PC-3 (cell line): ENCODE measurements at places on chromosomes 11 and 22. TPM values are rescaled to one million over a fixed set of nuclear protein-coding genes. Genes with fewer than 3 reads are reported as not detected.

DNA sequence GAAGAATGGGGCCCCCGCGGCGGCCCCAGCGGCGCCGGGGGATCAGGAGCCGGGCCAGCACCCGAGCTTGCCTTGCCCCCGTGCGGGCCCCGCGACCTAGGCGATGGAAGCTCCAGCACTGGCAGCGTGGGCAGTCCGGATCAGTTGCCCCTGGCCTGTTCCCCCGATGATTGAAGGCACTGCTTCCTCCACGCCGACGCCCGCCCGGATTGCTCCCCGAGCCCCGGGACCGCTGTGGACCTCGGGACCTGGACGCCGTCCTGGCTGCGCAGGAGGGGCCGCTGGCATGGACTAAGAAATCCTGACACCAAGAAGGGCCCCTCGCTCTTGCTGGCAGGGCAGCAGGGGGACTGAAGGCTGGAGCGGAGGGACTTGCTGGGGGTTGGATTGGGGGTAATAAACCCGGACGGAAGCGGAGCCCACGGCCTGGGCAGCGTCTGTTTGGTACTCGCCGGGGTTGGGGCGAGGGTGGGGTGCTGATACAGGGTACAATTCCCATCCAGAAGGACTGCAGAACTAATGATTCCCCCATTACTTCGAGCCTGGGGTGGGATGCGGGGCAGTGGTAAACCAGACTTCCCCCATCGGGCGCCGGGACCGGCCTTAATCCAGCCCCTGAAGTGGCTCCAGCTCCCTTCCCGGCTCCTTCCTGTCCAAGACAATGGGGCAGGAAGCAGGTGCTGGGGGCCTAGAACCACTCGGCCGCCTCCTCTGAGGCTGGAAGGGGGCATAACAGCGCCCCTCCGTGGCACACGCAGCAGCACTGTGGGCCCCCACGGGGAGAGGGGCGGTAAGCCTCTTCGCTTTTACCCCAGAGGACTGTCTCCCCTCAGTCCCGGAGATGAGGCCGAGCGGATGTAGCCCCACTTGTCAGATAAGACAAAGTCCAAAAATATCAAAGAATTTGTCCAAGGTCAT is 1.0 kb downstream of the CCDC85B start:
- DNase-seq, result peak; percentile 95
- peak overlapping the region; percentile 58 for H3K27ac ChIP-seq
- H3K36me3 ChIP-seq, result peaks cover 34% of the 10 kb centered on the region
- H3K4me3 ChIP-seq, result peak overlapping the region; percentile 72
- H3K4me1 ChIP-seq, result peaks cover 52% of the 10 kb centered on the region

DNA sequence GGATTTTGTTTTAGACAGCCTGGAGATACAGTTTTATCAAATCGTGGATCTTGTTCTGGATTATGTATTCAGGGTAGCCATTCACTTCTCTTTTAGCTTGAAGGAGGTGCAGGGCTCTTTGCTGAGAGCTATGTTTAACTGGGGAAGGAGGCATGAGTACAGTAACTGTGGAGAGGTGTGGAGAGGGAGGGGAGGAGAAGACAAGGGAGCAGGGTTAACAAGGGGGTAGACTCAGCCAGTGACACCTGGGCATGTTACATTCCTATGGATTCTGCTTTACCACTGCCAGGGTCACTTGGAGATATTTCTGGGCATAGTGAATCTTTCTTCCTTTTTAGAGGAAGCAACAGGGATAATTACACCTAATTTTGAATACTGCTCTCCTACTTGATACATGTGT is 536.0 kb downstream of the TMEM135 start:
- no peaks in the 10 kb centered on the region for H3K27me3 ChIP-seq
- no peak for DNase-seq
- no peaks in the 10 kb centered on the region for H3K36me3 ChIP-seq

GRCh38 chr22:26406118-26406517 is 22.9 kb upstream of the ASPHD2 start:
- peak; percentile 19 for DNase-seq
- H3K27me3 ChIP-seq, result peaks cover 18% of the 10 kb centered on the region
- no peaks in the 10 kb centered on the region for H3K36me3 ChIP-seq
- H3K27ac ChIP-seq, result no peak overlapping the region
- H3K4me1 ChIP-seq, result no peaks in the 10 kb centered on the region
- H3K4me3 ChIP-seq, result no peak overlapping the region

GRCh38 chr11:36405585-36406367 is 104.3 kb downstream of the TRAF6 start:
- no peaks in the 10 kb centered on the region for H3K27me3 ChIP-seq
- no peak for DNase-seq
- no peak overlapping the region for H3K4me3 ChIP-seq
- no peak overlapping the region for H3K27ac ChIP-seq
- no peaks in the 10 kb centered on the region for H3K4me1 ChIP-seq

Gene KCNQ1
- total RNA-seq, result 0.40 and 3.0 TPM in 2 replicates

Gene CFAP300
- total RNA-seq, result 3.2 and 3.9 TPM in 2 replicates

DNA sequence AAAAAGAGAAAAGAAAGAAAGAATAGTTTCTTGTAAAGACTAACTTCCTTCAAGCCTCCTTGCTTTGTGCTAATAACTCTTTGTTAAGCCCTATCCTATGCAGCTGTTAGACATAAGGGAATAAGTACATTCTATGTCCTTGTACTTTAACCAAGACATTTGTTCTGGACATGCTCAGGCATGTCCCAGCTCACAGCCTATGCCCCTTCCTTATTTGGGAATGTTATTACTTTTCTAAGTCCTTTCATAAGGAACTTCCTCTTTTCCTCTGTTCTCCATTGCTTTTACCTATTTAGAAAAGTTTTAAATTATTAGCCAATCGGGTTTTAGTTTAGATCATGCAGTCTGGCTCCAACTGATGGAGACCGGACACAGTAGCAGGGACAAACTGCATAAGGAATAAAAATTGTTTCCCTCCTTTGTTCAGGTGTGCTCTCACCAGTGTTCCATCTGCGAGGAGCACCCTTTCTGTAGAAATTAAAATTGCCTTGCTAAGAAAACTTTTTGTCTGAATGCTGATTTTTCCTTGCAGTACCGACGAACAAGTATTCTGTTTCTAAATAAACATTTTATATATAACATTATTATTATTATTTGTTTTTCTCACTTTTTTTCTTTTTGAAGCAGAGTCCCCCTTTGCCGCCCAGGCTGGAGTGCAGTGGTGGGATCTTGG is 21.6 kb upstream of the SPINDOC start:
- no peaks in the 10 kb centered on the region for H3K27me3 ChIP-seq
- no peaks in the 10 kb centered on the region for H3K36me3 ChIP-seq
- DNase-seq, result no peak
- H3K27ac ChIP-seq, result no peak overlapping the region
- H3K4me3 ChIP-seq, result no peak overlapping the region
- H3K4me1 ChIP-seq, result no peaks in the 10 kb centered on the region

GRCh38 chr11:45603946-45604682 is 61.3 kb downstream of the CHST1 start:
- H3K27me3 ChIP-seq, result peaks cover 23% of the 10 kb centered on the region
- no peaks in the 10 kb centered on the region for H3K4me1 ChIP-seq
